ENCODE measurements at places on chromosomes 1 and 21. TPM values are rescaled to one million over a fixed set of nuclear protein-coding genes. Genes with fewer than 3 reads are reported as not detected.

The OLFM3 gene
- total RNA-seq: not detected

The CATSPERE gene
- not detected for total RNA-seq

The NFIA gene
- 3.2 TPM for total RNA-seq

The PADI3 gene
- total RNA-seq: not detected

The C8A gene
- not detected for total RNA-seq

The SAMD11 gene
- not detected for total RNA-seq

The CD84 gene
- total RNA-seq: 17.8 TPM

The ZMYND12 gene
- 0.64 TPM for total RNA-seq

The RXRG gene
- total RNA-seq: 0.16 TPM

The HSD11B1 gene
- 5.7 TPM for total RNA-seq

The NPR1 gene
- 0.11 TPM for total RNA-seq

The ADGRB2 gene
- total RNA-seq: 1.2 TPM

The FAM78B gene
- total RNA-seq: 0.34 TPM

The LCE2A gene
- not detected for total RNA-seq

The KCNJ9 gene
- 0.04 TPM for total RNA-seq

The RPTN gene
- not detected for total RNA-seq

The TRIM62 gene
- total RNA-seq: 3.6 TPM

The AK5 gene
- 9.9 TPM for total RNA-seq

The CENPL gene
- total RNA-seq: 26.1 TPM

The GBP6 gene
- total RNA-seq: 0.53 TPM

The AMY1C gene
- not detected for total RNA-seq

The SPRR1B gene
- total RNA-seq: not detected

The C2CD4D gene
- total RNA-seq: 2.1 TPM

The CYP2J2 gene
- total RNA-seq: 1.6 TPM

The ANKRD65 gene
- not detected for total RNA-seq

The LAPTM5 gene
- total RNA-seq: 174 TPM

The DCST1 gene
- not detected for total RNA-seq
